ENCODE measurements at places on chromosomes 6 and 20.

GRCh38 chr6:94300424-94301144 lies 881.2 kb upstream of the EPHA7 start:
- no peak for DNase-seq

- DNase-seq, result no peak
These were observed 278.9 kb downstream of the ESR1 start for GRCh38 chr6:152086223-152086873.

DNA sequence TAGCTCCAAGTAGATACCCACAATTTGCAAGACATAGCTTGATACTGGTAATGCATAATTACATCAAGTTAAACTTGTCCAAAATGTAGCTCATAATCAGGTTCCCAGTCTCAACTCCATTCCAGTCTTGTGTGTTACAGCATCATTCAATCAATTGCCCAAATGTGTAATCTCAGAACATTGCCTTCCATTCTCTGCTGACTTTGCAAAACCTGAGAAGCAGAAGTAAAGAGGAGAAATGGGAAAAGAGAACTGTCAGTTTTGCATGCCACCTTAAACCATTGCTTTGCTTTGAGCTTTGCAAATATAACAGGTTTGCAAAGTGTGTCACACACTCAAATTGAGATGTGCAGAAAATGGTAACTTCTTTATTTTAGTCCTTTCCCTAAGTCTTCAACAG lies 40.3 kb upstream of the CNKSR3 start:
- no peak for DNase-seq

DNA sequence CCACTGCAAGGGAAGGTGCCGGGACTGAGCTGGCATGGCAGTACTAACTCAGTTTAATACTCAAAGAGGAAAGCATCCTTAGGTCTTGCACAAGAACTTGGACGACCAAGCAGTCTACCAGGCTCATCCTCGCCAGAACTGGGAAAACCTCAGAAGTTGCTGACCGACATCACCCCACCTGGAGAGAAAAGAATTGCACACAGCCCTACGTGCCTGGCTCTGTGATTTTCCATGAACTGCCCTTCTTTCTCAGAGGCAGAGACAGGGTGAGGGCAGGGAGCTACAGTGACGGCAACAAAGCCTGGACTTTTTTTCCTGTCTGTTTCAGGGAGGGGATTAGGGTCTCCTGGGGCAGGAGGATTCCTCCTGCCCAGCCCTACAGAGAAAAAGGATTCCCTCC lies 8.0 kb downstream of the JAG1 start:
- no peak for DNase-seq

GRCh38 chr6:143969077-143969476 lies 39.0 kb downstream of the PLAGL1 start:
- no peak for DNase-seq

GRCh38 chr6:162833776-162834175 lies 106.0 kb downstream of the PACRG start:
- no peak for DNase-seq

DNA sequence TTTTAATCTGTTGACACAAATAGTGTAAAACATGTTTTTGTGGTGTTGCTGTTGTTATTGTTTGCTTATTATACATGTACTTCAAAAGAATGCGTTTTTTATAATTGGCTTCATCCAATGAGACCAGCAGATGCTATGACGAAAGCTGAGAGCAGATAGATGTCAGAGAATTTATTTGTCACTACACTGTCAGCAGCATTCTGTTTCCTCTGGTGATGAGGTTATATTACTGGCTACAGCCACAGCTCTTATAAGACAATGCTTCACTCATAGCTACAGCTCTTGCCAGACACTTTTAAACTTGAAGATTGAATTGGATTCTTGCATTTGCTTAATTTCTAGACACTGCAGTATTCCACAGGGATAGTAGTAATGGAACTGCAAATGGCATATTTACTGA lies 860.5 kb downstream of the TBC1D32 start:
- DNase-seq, result no peak

- DNase-seq, result peak; percentile 96
These were observed 38.9 kb upstream of the THBS2 start for GRCh38 chr6:169292338-169293124.

DNA sequence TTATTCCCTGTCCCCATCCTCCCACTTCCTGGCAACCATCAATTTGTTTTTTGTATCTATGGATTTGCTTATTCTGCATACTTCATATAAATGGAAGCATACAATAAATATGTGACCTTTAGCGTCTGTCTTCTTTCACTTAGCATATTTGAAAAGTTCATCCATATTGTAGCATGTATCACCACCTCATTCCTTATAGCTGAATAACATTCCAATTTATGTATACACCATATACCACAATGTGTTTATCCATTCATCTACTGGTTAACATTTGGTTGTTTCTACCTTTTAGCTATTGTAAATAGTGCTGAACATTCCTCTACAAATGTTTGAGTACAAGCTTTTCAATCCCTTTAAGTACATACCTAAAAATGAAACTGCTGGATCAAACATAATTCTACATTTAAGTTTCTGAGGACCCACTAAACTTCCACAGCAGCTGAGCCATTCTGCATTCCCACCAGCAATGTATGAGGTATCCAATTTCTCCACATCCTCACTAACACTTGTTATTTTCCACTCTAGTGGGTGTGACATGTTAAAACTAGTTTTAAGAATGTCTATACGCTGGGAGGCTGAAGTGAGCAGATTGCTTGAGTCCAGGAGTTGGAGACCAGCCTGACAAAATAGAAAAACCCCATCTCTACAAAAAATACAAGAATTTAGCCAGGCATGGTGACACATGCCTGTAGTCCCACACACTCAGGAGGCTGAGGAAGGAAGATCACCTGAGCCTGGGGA lies 32.9 kb downstream of the NUDT3 start:
- no peak for DNase-seq

DNA sequence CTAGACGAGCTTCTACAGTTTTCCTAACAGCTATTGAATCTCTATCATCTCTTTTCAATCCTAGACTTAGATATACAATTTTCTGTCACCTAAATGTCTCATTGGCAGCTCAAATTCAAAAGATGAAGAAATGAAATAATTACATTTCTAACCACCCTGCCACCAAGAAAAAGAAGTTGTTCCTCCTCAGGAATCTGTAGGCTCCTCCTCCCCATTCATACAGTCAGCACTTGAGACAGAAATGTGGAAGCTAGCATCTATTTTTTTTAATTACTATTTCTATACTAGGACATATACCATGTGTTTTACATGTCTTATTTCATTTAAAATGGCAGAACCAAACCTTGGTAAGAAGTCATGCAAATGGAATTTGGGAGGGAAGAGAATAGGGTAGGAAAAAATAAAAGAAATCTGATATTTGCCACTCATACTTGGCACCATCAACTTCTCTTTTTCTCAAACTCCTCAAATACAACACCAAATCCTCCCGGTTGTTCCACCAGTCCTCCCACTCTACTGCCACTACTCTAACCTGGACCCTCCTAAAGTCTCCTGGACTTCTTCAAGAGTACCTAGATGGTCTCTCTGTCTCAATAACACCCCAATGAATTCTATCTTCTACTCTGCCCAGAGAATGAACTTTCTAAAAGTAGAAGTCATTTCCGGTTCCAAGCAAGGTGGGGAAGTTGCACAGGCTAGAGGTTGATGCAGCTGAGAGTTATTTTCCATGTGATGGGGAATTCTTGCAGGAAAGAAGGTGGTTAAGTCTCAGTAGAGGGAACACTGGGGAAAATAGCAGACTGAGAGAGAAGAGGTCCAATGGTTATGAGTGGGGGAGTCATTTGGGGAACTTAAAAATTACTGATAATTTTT lies 54.1 kb downstream of the ATXN1 start:
- DNase-seq, result no peak

GRCh38 chr6:32960563-32960962 lies 7.7 kb upstream of the HLA-DMA start:
- no peak for DNase-seq

GRCh38 chr6:147604373-147604772 lies 95.9 kb downstream of the SAMD5 start:
- no peak for DNase-seq

DNA sequence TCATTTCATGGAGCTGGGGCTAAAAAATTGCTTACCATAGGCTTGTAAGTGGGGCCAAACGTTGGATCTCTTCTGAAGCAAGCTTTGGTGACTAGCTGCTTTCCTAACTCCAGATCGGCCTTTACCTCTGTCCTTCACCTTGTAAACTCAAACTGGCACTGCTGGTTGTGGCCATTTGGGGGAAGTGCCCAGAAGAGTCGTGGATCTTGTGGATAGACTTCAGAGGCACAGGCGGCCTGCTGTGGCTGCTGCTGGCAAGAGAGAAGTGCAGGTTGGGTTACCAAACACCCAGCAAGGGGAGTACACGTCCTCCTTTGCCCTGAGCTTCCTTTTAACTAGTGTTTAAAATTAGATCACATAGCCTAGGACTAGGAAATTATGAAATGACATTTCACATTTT lies 36.8 kb upstream of the KLHL31 start:
- no peak for DNase-seq

DNA sequence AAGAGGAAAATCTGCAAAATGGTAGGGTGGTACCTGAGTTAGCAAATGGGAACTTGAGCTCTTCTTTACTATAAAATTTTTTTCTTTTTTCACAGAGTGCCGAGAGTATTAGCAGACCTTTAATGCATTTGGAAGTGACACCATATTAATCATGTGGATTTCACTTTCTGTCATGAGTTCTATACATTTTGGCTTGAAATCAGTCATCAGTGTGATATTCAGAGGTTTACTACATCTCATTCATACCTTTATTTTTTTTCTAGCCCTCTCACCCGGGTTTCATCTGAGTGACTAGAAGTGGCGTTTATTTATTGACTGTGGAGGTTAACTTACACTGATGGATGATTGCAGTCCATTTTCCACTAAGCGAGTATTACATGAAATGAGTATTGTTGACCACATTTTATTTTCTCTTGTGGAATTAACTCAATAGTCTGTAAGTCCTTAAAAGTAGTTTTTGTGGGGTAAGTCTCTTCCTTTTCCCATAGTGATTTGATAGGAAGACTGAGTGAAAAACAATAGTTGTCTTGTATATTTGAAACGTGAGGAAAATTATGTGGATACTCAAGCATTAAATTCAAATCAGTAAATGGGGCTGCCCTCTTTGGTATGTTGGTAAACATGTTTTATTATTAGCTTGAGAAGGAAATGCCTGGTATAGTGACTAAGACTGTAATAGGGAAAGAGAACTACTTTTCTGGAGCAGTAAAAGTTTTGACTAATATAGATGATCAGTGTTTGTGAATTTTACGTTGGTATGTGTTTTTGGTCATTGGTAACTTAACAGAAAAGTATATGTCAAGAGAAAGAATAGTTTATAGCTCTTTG lies 55.5 kb downstream of the JARID2 start:
- no peak for DNase-seq

DNA sequence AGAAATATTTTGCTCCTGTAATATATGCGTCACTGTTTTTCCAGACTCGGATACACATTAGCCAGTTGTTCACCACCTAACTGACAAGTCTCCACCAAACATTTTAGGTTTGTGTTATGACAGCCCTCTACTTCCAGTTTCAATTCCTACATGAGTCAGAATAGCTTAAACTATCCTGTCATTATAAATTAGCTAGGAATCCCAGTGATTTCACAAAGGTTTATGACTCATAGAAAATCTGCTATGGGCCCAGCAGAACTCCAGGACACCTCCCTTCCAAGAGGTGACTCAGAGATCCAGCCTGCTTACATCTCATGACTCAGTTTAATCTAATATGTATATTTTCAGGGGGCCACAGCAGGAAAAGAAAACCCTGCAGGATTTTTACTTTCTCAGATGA lies 17.4 kb upstream of the PLCB4 start:
- peak; percentile 94 for DNase-seq

DNA sequence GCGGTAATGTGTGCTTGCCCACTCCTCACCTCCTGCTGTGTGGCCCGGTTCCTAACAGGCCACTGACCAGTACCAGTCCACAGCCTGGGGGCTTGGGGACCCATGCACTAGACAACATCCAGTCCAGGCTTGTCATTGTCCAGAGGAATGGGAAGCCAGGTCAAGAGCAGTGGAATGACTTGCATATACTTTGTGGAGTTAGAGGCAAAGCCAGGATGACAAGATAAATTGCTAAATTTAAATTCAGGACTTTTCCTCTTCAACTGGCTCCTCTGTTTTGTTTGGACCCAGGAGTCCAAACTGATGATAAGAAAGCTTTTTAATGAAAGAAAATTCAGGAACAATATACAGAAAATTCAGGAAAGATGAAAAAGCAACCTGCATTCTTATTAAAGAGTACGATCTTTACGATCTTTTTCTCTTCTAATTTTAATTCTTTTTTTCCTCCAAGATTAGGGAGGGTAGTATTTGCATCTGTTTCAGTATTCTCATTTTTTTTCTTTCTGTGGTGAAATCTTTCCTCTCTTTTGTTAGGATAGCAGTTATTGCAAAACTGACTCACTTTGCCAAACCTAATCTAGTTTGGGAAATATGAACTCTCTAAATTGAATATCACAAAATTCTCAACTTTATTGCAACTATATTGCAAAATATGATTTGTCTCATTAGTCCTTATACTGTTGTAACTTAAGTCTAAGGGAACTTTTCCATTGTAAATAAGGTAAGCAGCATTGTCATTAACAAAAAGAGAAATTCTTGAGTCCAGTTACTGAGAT lies 48.2 kb downstream of the DCBLD1 start:
- DNase-seq, result no peak

Data from fibroblast of skin of left biceps (primary cell).